NCI-H1048 (cell line): ENCODE measurements at places on chromosomes 11 and 22.

DNA sequence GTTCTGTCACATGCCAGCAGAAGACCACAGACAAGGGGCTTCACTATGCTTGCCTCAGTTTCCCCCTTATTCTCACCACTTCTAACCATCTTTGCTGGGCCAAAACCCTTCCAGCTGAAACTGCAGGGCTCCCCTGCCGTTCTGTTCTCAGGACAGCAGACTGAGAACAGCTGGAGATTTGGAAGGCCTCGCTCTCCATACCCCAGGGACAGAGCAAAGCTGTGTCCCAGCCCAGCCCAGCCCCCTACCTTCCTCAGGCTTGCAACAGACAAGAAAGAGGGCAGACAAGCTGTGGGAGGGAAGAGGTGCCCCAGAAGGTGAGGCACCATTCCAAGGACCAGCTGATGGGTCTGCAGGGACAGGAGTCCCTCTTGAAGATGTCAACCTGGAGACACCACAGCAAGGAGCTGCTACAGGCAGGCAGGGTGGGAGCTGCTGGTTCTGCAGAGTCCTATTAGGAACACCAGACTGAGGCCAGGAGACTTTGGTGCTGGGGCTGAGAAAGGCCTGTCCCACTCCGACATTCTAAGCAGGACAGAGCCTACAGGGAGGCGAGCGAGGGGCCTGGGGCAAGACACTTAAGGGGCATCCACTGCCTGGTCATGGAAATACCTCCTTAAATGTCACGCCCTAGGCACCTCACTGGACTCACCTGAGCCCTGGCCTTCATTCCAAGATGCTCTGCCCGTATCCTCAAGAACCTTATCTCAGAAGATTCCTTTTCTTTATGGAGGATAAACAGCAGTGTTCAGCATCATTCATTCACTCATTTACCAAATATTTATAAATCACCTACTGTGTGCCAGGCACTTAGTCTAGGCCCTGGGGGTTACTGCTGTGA is 6.9 kb downstream of the SCN2B start:
- no peak for DNase-seq

DNA sequence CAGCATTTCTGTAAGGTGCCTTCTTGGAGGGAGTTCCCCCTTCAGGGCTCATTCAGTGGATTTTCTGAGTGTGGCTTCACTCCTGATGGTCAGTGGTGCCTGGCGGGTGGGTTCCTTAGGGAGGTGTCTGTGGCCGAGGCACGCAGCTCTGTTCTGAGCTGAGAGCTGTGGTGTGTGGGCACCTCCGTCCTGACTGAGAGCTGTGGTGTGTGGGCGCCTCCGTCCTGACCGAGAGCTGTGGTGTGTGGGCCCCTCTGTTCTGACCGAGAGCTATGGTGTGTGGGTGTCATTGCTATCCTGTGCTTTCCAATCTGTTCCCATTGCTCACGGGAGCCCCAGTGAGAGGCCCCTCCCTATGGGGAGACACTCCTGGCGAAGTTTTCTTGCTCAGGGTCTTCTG is 39.8 kb downstream of the MUC6 start:
- no peak for DNase-seq

- DNase-seq: no peak
These were observed 51.0 kb downstream of the MTNR1B start for GRCh38 chr11:93020248-93021046.

- DNase-seq: no peak
These were observed 324.0 kb upstream of the PLET1 start for GRCh38 chr11:112584672-112585071.

GRCh38 chr22:41314821-41315220 is 13.5 kb downstream of the ZC3H7B start:
- DNase-seq: no peak

DNA sequence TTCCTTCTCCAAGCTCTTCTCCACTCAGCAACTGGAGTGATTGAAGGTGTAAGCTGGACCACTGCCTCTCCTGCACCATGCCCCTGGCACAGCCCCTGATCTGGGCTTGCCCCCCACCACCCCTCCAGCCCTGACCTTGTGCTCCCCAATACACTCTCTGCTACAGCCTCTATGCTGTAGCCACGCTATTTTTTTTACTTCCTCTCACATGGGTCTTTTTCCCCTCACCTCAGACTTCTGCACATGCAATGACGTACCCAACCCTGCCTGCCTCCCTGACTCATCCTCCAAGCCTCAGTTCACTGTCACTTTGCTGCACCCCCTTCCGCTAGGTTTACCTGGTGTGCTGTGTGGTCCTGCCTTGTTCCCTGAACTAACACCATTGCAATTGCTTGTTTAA is 9.0 kb downstream of the CSNK2A3 start:
- no peak for DNase-seq

- no peak for DNase-seq
These were observed 1.2 kb downstream of the TSPO start for GRCh38 chr22:43152357-43153071.

DNA sequence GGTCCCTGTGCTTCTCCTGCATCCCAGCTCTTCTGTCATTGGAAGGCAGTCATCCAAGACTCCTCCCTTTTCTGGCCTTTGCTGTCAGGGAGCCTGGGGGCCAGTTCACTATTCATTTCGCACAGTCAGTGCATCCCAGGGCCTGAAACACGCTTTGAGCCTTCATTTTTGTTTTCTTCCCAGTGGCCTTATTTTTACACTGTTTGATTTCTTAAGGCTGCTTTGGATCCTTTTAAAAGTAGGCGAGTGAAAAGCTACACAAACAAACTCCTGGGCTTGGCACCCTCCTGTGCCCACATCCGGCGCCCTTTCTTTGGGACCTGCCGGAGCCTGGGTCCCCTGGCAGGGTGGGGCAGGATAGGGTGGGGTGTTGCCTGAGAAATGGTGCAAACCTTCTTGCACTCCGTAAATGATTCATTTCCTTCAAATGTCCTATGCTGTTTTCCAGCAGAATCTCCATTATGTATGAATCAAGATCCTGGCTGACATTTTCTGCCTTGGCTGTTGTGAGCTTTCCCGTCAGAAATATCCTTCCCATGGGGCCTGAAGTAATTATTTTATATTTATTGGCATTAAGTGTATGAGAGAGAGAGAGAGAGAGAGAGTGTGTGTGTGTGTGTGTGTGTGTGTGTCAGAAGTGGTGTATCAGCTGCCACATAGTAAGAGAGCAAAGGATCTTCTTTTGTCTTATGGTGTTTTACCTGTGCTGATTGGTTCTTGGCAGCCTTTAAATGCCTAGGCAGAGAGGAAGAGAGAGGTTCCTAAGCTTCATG is 45.6 kb downstream of the BCR start:
- no peak for DNase-seq

DNA sequence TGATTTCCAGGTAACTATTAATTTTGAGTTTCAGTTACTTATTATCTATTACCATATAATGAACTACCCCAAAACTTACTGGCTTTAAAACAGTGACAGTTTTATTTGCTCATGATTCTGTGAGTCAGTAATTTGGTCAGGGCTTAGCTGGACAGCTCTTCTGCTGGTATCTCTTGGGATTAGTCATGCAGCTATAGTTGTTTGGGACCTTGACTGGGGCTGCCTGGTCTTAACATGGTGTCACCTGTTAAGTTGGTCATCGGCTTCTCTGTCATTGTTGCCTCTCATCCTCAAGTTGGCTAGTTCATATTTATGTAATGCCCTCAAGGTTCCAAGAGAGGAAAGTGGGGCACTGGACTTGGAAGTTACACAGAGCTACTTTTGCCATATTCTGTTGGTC is 177.5 kb downstream of the TMEM135 start:
- no peak for DNase-seq

- no peak for DNase-seq
These were observed 1.2 kb downstream of the DGCR2 start for GRCh38 chr22:19120829-19121630.

- no peak for DNase-seq
These were observed 136.4 kb downstream of the CCDC81 start for GRCh38 chr11:86511086-86511551.

DNA sequence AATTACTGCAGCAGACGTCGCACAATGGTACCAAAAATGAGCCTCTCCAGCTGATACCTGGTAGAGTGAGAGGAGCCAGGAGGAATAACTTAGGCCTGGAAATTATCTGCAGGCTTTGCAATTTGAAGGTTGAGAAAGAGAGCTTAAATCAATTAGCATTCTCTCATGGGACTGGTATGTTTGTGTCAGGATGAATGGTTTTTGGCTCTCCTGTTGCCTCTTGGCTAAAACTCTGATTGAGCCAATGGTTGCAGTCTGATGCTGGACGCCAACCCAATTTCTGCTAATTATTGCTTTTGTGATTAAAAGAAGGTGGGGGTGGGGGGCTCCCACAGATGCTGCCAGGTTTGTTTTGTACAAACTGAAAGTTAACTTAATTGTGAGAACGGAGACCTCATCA is 12.5 kb upstream of the NELL1 start:
- no peak for DNase-seq

- DNase-seq: no peak
These were observed 72.7 kb upstream of the PPP6R3 start for GRCh38 chr11:68387840-68388239.

DNA sequence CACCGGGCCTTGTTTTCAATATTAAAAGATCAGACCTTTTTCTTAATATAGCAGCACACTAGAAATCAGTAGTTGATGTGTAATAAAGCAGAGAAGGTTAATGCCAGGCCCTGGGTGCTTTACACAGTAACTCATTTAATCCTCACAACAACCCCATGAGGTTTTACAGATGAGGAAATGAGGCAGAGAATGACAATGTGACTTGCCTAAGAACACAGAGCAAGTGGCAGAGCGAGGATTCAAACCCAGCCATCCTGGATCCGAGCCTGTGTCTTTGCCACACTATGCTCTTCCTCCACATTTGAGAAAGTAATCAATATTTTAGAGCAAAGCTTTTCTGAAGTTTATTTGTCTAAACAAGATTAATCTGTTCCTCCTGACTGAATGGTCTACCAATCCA is 7.2 kb downstream of the JAML start:
- no peak for DNase-seq

DNA sequence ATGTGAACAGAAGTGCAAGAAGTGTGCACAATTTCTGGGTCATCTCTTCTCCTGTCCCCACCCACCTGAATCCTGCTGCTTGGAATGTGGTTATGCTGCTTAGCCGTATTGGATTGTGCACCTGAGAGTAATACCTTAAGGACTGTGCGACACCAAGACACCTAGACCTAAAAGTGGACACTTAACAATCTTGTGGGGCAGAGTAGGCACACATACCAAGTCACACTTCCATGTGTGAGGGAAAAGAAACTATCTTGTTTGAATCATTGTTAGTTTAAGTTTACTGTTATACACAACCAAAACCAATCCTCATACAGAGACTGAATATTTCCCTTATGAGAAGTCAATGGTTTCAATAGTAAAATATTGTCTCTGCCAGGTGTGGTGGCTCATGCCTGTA is 93.7 kb downstream of the CCDC83 start:
- no peak for DNase-seq

DNA sequence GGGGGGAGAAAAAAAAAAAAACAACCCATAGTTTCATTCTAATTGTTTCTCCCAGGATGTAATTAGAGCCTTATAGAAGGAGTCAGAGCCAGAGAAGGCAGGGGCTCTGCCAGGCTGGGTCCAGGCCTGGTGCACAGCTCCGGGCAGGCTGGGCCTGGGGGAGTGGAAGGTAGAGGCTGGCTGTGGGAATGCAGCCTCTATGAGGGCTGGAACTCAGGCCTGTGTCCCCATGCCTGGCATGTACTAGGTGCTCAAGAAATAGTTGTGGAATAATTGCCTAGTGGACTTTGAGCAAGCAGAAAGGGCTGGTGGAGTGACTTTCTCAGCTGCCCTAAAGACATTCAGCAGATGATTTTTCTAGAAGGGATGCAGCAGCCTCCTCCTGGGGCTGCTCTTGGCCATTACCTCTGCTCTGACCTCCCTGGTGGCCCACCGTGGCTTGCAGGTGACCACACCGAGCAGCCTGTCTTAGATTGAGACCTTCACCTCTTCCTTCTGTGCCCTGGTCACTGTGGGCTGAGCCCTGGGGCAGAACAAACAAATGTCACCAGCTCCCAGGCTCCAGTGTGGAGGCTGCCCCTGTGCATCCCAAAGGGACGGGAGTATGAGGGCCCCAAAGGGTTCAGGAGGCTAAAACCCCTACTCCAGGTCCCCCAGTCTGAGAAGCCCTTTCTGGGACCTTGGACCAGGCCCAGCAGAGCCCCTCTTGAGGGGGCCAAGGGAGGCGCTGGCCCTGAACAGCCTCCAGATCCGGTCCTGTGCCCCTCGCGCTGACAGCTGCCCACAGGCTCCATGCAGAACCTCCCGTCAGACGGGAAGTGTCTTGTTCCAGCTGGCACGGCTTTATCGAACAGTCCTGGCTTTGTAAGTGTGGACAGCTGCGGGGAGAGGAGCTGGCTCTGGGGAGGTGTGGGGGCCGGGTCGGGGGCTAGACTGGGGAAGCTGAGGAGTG is 18.8 kb downstream of the MYEOV start:
- DNase-seq: no peak

DNA sequence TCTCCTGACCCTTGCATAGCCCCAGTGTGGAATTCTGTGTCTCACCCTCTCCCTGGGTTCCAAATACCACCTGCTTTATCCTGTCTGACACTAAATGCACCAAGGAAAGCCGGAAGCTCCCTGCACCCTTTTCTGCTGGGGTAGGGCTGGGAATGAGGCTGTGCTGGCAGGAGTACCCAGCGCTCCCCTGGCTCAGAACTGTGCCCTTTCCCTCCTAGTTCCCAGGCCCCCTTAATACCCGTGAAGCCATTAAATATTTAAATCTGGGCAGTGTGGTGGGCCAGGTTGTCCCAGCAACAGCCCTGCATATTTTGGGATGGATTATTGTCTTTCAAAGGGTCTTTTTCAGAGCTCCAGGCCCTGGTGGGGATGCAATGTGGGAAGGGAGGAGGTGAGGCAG is 63.0 kb downstream of the TP53I11 start:
- DNase-seq: no peak

- no peak for DNase-seq
These were observed 7.2 kb downstream of the ARSA start for GRCh38 chr22:50620593-50621355.

GRCh38 chr11:68140496-68141245 is 19.5 kb upstream of the CHKA start:
- no peak for DNase-seq

- DNase-seq: no peak
These were observed 403.5 kb upstream of the LUZP2 start for GRCh38 chr11:24093375-24093774.

- no peak for DNase-seq
These were observed 24.4 kb downstream of the METTL15 start for GRCh38 chr11:28132548-28132947.

DNA sequence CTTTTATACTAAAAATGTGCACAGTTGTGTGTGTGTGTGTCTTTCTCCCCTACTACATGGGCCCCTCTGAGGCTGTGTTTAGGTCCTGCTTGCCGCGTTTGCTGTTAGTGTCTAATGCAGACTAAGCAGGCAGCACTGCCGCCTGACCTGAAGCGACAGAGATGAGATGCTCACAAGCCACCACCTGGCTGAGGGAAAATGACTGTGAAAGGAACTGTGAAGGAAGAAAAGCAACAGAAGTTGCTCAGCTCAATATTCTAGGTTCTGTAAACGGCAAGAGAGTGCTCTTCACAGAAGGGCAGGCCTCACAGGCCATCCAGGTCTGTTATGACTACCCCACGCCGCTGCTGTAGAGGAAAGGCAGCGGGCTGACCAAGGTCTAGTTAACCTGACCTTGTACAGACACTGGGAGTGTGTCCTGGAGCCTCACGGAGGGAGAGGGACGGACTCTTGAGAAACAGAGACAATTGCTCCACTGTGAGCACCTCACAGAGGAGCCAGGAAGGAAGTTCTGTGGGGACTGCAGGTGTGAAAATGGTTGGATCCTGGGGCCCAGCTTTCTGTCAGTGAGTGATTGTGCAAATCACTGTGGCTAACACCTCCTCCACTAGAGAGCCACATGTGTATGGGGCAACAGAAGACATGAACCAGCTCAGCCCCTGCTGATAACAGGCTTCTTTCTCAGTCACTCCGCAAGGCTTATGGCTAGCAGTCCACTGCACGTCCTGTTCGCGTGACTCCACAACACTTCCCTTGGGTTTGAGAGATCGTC is 31.3 kb upstream of the YPEL1 start:
- DNase-seq: no peak
